Activated CD4-positive, alpha-beta T cell treated with anti-CD3 and anti-CD28 coated beads, Interleukin-2, amount 50 U/mL, for 1 hour (primary cell): ENCODE measurements at places on chromosomes 12 and 14.
A peak's percentile ranks its signal among the peaks of the same experiment; 100 is the strongest.

DNA sequence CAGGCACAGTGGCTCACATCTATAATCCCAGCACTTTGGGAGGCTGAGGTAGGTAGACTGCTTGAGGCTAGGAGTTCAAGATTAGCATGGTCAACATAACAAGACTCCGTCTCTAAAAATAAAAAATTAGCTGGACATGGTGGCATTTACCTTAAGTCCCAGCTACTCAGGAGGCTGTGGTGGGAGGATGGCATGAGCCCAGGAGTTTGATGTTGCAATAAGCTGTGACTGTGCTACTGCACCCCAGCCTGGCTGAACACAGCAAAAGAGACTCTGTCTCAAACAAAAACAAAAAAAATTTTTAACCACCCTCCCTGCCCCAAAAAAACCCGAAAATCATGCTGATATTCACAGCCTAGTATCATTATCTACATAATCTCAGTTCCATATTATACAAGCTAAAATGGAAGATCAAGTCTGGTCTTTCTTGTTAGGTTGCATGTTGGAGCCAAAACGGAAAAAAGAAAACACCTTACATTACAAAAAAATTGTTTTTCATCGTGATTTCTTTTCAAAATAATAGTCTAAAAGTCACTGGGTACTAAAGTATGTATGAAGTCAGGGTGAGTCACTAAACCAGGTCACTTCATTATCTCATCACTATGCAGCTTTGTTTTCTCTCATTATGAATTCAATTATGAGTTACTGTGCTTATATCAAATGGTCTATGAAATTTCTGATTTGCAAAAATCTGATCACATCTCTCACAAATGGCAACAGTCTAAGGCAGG lies 13.8 kb downstream of the GXYLT1 start:
- no peak for DNase-seq

GRCh38 chr14:92906823-92907222 lies 16.1 kb upstream of the CHGA start:
- no peak for DNase-seq

DNA sequence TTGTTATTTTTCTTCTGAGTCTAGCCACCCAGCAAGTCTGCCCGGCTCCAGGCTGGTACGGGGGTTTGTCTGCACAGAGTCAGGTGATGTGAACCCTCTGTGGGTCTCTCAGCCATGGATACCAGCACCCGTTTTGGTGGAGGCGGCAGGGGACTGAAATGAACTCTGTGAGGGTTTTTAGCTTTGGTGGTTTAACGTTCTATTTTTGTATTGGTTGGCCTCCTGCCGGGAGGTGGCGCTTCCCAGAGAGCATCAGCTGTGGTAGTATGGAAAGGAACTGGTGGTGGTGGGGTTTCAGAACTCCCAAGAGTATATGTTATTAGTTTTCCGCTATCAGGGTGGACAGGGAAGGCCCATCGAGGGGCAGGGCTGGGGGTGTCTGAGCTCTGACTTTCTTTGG lies 5.3 kb upstream of the SERPINA4 start:
- no peak for DNase-seq

GRCh38 chr12:48993787-48994186 lies 5.4 kb downstream of the DDN start:
- no peak for DNase-seq

- DNase-seq, result no peak
Observed at GRCh38 chr14:22227084-22227483, 361.9 kb downstream of the DAD1 start.

DNA sequence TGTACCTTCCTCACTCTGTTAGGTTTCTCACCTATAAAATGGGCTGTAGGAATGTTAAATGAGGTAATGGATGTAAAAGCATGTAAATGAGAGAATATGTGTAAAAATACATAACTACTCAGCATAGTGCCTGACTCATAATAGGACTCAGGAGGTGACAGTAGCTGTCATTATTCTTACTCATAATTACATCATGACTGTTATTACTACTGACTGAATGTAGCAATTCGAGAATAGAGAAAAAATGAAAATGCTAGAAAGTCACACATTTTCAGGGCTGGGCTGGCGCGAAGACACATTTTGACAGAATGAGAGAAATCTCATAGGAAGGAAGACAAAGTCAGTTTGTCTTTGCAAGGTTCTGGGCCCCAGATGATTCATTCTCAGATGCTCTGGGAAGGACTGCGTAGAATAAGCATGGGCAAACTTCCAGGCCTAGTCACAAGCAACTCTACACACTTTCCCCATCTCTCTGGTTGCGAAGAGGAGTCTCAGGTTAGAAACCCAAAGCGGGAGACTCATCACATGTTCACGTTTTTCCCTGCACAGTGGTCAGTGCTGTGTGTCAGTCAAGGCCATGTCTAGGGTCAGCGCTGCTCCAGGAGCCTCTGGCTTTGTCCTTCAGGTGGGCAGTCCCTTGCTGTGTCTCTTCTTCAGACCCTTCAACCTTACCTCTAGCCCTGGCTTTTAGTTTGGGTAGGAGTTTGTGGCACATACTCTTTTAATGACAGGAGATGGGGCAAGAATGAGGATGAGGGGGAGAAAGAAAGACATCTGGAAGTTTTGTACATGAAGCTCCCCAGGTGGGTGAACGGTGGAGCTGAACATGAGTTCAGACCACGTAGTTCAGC lies 8.4 kb downstream of the GPRC5A start:
- no peak for DNase-seq

GRCh38 chr14:68767248-68767645 lies 25.6 kb downstream of the ZFP36L1 start:
- DNase-seq, result no peak

GRCh38 chr14:101372894-101373620 lies 188.2 kb upstream of the DIO3 start:
- DNase-seq, result no peak

DNA sequence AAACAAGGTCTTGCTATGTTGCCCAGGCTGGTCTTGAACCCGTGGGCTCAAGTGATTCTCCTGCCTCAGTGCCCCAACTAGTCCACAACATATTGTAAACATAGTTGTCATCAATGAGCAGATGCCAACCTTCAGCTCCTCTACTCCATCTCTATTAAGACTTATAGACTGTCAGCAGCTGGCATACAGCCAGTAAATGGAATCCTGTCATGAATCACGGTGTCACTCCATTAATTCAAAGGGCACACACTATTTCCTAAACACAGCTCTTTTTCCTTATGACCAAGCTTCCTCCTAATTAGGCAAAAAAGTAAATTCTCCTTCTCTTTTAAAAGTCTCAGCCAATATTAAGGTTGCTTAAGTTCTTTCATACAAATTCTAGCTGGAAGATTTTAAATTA lies 111.2 kb downstream of the ITPR2 start:
- DNase-seq, result no peak

- no peak for DNase-seq
Observed at GRCh38 chr12:101857043-101857558, 20.3 kb upstream of the DRAM1 start.

DNA sequence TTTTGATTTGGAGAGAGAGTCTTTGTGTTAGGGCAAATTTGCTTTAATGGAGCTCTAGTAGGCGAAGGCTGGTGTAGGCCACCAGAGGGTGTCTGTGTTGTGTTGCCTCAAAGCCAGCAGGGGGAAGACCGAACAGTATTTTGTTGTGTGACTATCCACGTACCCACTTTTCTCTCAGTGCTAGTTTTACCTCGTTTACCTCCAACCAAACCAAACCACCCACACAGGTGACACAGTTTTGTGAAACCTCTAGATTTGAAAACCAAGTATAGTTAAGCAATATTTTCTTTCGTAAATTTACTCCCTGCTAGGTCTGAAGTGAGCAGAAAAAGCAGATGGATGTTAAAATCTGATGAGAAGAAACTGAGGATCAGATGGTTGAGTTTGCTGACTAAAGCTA lies 36.3 kb upstream of the NPFF start:
- peak; percentile 36 for DNase-seq

GRCh38 chr12:122022393-122023338 lies 982 bp downstream of the BCL7A start:
- DNase-seq, result peak; percentile 31

DNA sequence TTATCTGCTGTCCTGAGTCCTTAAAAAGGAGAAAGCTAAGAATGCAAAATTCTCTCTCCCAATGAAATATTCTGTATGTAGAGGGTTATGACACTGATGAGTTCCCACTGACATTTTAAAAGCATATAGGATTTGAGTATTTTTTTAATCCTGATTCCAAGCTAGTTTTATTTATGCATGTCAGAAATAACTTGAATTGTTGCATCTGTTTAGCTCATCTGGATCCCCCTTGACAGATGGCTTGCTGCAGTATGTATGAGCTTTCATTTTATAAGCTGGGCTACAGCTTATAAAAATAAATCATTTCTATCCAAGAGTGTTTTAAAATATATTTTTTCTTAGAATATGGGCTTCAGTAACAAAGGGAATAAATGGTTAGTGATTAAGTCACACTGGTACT lies 495.3 kb downstream of the NELL2 start:
- DNase-seq, result no peak

DNA sequence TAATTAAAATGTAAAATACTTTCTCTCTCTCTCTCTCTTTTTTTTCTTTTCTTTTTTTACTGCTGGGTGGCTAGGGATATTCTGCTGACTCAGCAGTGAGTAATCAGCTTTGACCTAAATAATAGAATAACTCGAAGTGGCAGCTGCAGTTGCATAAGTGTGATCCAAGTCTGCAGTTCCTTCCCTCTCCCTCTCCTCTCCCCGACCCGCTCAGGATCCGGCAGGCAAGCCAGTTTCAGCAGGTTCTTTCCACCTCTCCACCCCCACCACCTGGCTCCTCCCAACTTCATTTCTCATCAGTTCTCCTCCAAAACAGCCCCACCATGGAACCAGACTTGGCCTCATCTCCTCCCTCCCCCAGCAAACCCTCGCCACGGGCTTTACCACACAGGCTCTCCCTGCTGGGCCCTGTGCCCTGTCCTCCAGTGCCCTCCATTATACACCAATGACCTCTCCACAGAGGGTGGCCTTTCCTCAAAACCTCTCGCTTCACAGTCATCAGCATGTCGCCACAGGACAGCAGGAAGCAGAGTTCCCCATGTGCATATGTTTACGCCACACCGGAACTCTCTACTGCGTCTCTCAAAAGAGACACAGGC lies 22.4 kb downstream of the SLC7A8 start:
- no peak for DNase-seq

GRCh38 chr12:122888232-122888752 lies 7.6 kb downstream of the VPS37B start:
- DNase-seq, result peak; percentile 63

DNA sequence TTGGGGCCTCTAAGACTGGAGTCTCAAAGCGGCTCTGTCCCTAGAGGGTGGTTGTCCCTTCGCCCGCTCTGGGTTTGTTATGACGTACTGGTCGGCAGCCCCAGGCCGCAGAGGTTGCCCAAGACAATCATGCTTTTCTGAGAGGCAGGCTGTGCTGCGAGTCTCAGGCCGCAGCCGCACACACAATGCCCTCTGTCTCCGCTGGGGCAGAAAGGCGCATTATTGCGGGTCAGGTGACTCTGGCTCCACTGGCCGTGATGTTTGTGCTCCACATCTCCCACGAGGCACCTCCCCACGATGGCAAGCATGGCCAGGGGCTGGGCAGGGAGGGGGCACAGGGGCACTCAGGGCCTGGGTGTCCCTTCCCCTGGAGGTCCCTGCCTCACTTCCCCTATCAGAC lies 21.0 kb upstream of the PLEKHG3 start:
- DNase-seq, result no peak

- no peak for DNase-seq
Observed at GRCh38 chr12:58288190-58288589, 346.8 kb downstream of the ATP23 start.

DNA sequence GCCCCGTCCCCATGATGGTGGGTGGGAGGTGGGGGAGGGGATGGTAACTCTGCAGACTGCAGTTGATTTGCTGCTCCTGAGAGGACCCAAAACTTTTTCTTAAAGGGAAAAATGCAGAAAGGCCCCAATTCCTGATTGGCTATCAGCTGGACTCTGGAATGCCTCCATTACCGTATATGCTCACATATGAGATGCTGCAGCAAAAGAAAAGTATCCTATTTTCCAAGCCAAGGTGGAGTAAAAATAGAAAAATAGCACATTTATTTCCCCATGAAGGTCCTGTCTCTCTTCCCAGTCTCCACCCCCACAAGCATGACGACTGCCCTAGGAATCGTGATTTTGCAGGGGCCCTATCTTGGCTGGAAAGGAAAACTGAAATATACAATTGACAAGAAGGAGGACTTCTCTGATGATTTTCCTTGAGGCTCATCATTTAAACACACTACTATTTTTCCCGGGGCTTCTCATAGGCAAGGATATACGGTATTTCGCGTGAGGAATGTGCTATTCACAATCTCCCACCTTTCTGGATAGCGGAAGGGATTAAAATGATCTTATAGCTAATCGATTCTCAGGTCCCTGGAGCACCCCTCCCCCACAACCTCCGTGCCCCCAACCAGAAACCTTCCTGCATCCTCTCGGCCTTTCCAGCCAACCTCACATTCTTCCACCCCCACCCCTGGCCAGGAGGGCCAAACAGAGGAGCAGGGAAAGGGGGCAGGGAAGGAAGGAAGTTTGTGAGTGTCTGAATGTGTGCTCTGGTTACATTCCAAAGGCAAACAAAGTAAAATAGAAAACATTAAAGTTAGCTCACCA lies 138.9 kb upstream of the CCND2 start:
- DNase-seq, result no peak

DNA sequence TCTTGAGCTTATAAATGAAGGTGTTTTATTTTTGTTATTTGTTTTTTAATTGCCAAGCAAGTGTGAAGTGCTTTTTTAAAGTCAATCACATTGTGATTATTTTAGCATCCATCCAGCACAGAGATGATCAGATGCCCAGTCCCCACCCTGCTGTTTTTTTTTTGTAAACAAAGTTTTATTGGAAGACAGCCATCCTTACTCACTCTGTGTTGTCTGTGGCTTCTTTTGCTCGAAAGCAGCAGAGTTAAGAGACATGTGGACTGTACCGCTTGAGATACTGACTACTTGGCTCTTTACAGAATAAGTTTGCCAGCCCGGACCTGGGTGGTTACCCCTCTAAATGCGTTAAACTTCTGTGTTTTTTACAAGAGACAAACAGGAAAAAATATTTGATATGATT lies 30.9 kb upstream of the AMN start:
- no peak for DNase-seq

DNA sequence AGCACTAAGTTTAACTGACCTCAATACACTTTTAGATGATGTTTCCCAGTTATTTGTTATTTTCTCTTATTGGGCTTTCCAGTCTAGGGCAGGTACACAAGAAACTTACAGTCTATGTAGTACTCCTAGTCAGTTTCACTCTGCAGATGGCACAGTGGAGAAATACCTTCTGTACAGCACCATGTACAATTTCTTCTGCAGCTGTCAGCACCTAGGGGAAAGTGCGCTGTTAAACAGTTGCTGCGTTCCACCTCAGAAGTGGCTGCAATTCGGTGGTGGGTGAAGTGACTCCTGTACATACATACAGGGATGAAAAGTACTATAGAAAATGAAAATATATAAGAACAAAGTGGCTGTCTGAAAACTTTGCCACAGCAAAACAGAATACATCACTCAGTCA lies 48.3 kb downstream of the NOVA1 start:
- no peak for DNase-seq

GRCh38 chr12:118404876-118405521 lies 28.6 kb downstream of the SUDS3 start:
- DNase-seq, result peak; percentile 53

GRCh38 chr12:27477049-27477448 lies 30.5 kb downstream of the SMCO2 start:
- no peak for DNase-seq
